Stimulated activated CD8-positive, alpha-beta memory T cell treated with anti-CD3 and anti-CD28 coated beads, Interleukin-2, amount 100 ng/mL, for 48 hours (primary cell): ENCODE measurements at places on chromosomes 3 and 15.

- no peak for DNase-seq
These were observed 26.8 kb downstream of the CMC1 start for GRCh38 chr3:28267984-28268849.

DNA sequence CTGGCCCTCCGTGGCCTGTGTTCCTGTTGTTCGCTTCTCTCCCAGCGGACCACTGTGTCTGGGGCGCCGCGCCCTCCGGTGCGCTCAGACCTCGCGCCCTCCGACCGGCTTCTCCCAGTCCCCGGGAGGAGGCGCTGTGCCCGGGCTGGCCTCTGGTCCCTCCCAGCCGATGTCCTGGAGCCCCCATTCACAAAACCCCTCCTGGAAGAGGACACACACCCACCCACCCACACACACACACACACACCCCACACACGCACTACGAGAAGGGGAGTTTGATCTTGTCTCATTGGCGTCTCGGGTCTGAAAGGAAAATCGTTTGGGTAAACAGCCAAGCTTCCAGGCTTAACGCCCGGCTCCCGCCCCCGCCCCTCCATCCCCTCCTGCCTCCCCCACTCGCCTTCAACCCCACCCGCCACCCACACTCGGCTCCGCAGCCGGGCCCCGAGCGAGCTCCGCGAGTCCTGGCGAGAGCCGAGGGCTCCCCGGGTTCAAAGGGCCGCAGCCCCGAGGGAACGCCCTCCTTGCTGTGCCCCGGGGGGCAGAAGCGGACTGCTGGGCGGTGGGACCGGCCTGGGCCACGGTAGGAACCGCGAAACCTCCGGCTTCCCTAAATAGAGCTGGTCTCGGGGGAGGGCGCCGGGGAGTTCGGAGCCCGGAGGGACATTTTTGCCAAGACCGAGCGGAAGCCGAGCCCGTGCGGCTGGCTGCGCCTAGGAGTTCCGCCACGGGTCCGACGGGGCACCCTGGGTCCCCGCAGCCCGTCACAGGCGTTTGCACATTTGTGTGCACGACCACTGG, 23.6 kb downstream of the NR2F2 start:
- DNase-seq, result no peak

DNA sequence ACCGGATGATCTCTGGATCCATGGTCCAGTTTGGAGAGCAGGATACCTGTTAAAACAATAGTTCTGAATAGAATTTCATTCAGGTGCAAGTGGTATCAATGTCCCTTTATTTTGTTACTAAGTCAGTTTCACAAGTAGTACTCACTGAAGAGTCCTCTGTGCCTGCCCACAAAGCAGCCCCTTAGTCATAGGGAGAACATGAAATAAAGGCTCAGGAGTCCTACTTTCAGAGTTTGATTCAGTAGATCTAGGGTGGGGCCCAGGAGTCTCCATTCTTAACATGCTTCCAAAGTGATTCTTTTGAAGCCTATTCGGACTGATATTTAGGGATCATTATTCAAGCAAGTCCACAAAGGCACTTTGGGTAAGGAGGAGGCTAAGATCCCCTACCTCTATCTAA, 79.8 kb upstream of the ACKR4 start:
- no peak for DNase-seq

DNA sequence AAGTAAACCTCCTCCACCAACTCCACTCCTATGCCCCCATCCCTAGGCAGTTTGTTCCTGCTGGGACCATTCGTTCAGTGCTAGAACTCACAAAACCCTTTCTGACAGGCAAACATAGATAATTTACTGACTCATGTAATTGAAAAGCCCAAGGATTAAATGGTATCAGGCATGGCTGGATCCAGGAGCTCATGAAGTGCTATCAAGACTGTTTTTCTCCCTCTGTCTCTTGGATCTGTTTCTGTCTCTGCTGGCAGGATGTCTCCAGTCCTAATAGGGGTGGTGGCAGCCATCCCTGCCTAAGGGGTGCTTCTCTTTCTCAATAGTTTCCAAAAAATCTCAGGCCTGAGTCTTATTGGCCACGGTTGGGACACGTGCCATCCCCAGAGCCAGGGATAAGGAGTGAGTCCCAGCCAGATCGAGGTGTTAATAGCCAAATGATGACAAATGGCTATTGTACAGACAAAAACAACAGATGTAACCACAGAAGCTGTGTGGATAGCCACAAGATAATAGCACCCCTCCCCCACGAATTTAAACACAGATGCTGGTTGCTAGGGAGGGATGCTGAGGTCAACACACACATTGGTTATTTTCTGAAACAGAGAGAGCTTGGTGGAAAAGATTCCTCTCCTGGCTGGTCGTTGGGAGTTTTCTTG, 168.6 kb downstream of the SHQ1 start:
- no peak for DNase-seq

DNA sequence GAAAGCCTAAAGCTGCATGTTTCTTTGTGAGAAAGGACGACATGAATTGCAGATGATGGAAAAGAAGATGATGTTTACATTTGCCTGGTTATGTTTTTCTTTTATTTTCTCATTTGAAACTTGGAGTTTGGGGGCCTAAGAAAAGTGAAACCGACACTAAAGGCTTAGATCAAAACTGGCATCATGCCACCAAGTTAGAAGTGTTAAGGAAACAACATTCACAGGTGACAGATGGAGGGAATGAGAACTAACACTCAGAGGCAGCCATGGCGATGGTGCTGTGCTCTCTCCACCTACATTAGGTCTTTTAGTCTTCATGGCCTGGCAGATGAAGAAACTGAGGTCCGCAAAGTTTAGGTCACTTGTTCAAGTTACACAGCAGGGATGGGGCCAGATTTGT, 923.6 kb downstream of the TUSC7 start:
- no peak for DNase-seq

DNA sequence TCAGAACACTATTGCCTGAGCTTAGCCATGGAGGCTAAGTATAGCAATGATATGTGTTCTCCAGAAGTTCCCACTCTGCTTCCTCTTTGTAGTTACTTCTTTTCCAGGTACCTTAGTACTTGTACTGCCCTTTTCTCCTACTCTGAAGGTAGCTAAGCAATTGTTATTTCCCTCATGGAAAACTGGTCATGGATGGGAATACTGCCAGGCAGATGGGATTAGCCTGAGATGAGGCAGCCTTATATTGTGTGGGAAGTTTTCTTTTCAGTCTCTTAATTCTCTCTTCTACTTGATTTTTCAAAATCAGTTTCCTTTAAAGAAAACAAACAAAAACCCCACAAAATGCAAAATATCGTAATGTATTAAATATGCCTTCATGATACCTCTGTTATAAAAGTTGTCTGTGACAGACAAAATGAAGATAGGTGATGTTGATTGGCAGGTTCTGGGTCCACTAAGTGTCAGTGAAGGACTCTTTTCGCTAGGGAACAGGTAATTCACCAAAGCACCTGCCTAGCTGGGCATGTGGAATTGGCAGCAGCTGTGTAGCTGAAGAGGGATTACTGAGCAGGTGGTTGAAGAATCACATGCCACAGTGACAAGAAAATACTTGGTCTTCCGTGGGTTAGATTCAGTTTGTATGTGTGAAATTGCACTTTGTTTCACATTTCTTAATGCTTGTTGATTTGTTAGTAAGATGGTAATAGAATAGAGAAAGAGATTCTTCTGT, 4.1 kb downstream of the ZNF609 start:
- DNase-seq, result no peak

- DNase-seq, result no peak
These were observed 170.0 kb upstream of the NDN start for GRCh38 chr15:23857028-23857641.

GRCh38 chr15:65056868-65057548, 10.8 kb downstream of the RASL12 start:
- DNase-seq, result no peak

GRCh38 chr15:84872009-84872910, 12.2 kb upstream of the SLC28A1 start:
- DNase-seq, result no peak

- no peak for DNase-seq
These were observed 152.5 kb downstream of the KLHL25 start for GRCh38 chr15:85642065-85642692.

GRCh38 chr3:194945508-194945907, 259.8 kb downstream of the FAM43A start:
- no peak for DNase-seq

DNA sequence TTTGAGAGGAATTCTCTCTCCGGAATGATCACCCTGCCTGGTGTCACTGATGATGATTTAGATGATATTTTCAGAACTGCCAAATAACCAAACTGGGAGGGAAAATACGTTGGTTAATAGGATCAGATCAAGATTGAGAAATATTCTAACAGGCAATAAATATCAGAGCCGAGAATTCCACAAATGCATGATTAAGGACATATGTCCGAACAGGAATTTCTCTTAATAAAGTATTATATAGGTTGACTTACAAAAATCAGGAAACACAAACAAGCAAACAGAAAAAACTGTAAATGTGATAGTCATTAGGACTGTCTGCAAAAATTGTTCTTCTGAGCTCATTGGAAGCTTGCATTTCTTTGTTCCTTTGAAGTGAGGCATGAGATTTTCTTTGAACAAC, 75.1 kb upstream of the PHLDB2 start:
- no peak for DNase-seq

- DNase-seq, result peak; percentile 60
These were observed 63.6 kb upstream of the MEF2A start for GRCh38 chr15:99502182-99502581.

- DNase-seq, result no peak
These were observed 150.2 kb upstream of the BHLHE40 start for GRCh38 chr3:4829031-4829394.

GRCh38 chr15:78146425-78147154, 2.6 kb upstream of the IDH3A start:
- DNase-seq, result no peak

- no peak for DNase-seq
These were observed 9.9 kb downstream of the CEP152 start for GRCh38 chr15:48800811-48801455.

DNA sequence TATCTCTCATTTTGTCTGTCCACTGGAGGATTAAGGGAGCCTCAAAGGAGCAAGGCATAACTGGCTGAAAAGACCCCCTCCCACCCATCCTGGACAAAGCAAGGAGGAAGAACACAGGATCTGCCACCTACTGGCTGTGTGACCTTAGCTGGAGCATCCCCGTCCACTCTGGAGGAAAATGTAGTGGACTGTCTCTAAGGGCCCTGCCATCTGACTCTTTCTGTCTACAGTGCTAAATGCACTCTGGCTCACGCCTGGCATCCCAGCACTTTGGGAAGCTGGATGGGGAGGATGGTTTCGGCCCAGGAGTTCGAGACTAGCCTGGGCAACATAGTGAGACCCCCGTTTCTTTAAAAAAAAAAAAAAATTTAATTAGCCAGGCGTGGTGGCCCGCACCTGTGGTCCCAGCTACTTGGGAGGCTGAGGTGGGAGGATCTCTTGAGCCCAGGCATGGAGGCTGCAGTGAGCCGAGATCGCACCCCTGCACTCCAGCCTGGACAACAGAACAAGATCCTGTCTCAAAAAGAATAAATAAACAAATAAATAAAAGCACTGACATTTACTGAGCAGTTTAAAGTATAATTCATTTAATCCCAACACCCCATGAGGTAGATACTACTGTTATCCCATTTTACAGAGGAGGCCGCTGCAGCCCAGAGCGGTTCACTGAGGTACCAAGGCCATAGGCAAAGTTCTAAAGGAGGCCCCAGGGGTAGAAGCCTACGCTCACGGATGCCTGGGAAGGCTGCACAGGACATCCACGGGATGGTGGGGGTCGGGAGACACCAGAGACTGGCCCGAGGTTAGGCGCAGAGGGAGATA, 1.1 kb downstream of the TBC1D2B start:
- DNase-seq, result no peak

GRCh38 chr3:166123576-166123975, 286.4 kb upstream of the BCHE start:
- DNase-seq, result no peak

- no peak for DNase-seq
These were observed 43.2 kb upstream of the MTMR14 start for GRCh38 chr3:9606108-9606507.

DNA sequence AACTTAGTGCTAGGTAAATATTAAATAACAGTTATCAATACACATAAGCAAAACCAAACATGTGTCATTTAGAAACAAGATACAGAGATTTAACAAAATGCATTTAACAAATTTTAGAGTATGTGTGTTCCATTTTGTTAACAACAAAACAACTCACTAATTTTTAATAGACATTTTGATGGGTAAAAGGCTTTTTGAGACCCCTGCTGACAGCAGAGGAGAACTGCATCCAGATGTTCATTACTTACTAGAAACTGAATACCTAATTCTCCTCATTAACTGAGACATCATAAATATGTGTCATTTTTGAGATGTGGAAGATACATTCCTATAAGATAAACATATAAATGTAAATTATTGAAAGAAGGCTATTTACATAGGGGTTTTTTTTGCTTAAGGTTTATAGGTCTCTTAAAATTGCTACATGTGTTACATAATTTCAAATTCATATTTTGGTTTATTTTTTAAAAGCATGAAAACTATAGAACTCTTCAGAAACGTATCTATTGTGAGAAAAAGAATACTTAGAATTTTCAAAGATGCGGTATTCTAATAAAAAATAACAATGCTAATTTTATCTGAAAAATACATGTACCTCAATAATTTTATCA, 1009.8 kb downstream of the TUSC7 start:
- no peak for DNase-seq

DNA sequence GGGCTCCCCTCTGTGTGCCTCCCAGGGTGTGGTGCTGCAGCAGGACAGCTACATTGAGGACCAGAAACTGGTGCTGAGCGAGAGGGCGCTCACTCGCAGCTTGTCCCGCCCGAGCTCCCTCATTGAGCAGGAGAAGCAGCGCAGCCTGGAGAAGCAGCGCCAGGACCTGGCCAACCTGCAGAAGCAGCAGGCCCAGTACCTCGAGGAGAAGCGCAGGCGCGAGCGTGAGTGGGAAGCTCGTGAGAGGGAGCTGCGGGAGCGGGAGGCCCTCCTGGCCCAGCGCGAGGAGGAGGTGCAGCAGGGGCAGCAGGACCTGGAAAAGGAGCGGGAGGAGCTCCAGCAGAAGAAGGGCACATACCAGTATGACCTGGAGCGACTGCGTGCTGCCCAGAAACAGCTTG, 53.7 kb downstream of the KLHL25 start:
- no peak for DNase-seq
